ENCODE measurements at places on chromosomes 7 and 10.

GRCh38 chr7:154541606-154542005 lies 461.3 kb downstream of the PAXIP1 start:
- DNase-seq, result no peak

- DNase-seq, result no peak
Observed at GRCh38 chr10:44312401-44312800, 72.5 kb downstream of the CXCL12 start.

DNA sequence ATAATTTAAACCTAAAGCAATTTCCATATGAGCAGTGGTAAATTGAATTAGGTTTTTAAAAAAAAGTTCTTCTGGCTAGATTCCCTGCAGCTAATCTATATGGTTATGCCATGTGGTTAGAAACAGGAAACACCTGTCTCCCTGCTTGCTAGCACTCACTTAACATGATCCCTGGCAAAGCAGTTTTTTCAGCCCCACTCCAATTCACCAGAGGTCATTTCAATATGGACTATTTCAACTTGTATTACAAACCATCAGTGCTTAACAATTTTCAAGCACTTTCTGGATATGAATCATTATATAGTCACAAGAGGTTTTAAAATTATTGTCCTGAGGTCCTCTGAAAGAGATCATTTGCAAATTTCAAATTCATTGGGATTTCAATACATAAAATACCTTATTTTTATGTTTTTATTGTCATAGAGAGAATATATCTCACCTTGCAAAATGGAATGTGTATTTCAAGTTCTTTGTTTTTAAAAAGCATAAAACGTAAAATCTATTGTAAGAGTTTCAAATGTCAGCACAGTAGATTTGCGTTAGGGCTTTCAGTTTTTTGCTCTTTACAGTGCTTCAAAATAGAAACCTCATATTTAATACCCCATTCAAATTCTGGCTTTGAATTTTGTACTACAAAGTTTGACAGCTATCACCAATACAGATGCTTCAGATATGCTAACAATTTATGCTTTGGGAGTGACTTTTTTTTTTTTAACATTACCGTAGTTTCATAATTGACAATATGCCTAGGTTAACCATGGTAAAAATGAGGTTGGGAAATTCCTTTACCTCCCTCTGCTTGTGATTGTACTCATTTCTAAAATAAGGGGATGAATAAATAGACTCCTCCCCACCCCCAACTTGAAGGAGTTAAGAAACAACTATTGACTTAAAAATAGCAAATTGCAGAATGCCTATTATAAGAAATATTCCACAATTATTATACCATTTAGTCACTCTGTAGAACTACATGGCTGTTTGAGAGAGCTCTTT lies 117.5 kb upstream of the HGF start:
- DNase-seq, result no peak

DNA sequence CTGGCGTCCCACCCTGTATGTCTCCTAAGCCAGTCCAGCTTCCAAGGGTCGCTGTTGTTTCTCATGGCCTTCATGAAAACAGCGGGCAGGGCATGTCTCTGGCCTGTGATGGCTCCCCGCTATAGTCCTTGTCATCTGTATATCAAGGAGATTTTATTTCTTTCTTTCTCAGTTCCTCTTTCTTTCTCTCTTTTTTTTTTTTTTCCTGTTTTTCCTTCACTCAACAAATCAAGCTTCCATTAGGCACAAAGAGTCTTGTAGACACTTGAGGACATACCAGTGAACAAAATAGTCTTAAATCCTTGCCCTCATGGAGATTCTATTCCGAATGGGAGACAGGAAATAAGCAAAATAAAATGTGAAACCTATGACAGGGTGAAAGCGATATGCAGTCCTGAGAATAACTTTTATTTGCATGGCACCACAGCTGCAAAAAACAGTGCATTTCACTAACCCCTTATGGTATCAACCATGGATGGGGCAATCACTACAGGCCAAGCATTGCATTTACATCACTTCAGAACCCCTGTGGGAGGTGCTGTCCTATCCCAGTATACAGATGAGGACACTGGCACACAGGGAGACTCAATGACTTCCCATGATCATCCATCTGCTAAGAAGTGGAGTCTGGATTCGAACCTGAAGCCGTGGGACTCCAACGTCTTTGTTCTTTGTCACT lies 50.7 kb downstream of the SYPL1 start:
- DNase-seq, result peak; percentile 55

DNA sequence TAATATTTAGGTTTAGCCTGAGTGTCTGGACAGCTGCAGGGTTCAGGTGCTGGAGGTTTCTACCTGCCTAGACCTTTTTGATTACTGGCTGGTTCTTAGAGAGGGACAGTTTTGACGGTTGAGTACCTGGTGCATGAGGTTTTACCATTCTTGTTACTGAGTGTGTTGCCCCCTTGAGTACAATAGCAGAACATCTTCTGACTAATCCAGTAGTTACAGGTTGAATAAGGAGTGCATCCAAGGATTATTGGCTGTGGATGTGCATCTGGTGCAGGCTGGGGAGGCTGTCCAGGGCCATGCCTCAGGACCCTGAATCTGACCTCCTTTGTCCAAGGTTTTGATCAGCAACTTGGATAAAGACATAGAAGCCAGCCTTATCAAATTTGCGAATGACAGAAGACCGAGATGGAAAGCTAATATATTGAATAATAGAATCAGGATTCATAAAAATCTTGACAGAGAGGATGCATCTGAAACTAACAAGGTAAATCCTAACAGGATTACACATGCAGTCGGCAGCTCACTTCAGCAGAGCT lies 23.1 kb downstream of the PLPP4 start:
- DNase-seq, result no peak

DNA sequence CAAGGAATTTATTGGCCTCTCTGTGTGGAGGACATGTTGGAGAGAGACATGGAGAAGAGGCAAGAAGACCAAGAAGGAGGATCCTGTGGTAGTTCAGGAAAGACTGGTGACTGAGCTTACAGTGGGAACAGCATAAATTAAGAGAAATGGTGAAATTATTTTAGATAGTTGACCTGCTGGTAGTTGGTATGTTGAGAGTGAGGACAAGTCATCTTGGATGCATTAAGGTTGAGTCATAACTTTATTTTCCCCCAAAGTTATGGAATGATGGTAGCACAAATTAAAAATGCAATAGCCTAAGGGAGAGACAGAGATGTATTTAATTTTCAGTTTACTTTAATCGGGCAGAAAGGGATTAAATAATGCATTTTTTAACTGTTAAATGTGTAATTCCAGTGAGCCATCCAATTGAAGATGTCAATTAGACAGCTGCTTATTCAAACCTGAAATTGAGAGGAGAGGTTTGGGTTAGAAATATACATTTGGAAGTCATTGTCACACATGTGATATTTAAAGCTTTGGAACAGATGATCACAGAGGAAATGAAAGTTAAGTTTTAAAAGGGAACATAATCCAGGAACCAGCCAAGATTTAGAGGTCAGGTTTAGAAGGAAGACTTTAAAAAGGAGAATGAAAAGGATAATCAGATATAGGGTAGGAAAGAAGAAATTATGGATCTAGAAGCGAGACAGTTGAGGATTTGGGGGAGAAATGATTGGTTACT lies 80.6 kb downstream of the DGKB start:
- DNase-seq, result no peak

- DNase-seq, result no peak
Observed at GRCh38 chr10:124193309-124193696, 99.9 kb upstream of the CHST15 start.
